ENCODE measurements at places on chromosomes 13 and 19.

- no peak for DNase-seq
Measured at GRCh38 chr19:34155686-34156085, 16.6 kb upstream of the LSM14A start.

- no peak for DNase-seq
Measured at GRCh38 chr19:4338441-4339355, at the start of gene STAP2. STAP2 (minus strand) TSS chr19:4338827; CDS start chr19:4338753, 74 bp downstream.

DNA sequence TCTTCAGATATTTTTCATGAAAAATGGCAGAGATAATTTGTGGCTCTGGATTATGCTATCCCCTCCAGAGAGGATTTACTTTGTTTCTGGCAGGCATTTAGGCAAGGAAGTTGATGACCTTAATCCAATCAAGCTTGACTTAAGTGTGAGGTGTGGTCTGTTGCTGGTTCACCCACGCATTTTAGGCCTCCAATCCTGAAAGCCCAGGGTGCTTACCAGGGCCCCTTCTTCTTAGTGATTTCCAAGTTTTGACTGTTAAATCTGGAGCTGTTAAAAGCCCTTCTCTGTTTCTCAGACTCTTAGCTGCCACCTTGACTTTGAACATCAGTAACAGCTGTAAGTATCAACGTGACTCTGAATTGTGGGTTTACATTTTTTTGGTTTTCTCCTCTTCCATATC is 161.8 kb downstream of the DNAJC15 start:
- no peak for DNase-seq

DNA sequence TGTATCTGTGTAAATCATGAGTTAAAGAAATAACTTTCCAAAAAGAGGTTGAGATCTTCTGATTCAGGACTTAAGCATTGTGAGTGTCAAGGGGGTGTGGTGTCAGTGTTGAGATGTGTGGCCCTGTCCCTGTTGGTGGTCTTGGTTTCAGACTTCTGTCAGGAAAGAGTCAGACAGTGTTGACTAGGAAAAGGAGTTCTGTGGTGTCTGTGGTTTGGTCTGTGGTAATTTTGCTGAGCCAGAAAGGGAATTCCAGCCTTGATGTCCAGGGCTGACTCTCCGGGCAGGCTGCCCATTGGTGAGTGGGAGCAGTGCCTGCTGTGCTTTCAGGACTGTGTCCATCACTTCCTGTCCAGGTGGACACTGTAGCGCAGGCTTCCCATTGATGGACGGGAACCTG is 39.8 kb upstream of the IGFL4 start:
- DNase-seq: no peak

Data from right forelimb (tissue), 1 donor.